ENCODE measurements at places on chromosomes 1 and 21.

GRCh38 chr21:41627428-41627827 lies 119.5 kb upstream of the TMPRSS2 start:
- no peak overlapping the region for H3K27ac ChIP-seq
- no peak for DNase-seq
- peaks cover 16% of the 10 kb centered on the region for H3K4me1 ChIP-seq
- no peaks in the 10 kb centered on the region for H3K36me3 ChIP-seq

- no peak for DNase-seq
- H3K27me3 ChIP-seq: no peaks in the 10 kb centered on the region
- no peaks in the 10 kb centered on the region for H3K36me3 ChIP-seq
- no peaks in the 10 kb centered on the region for H3K4me1 ChIP-seq
These were observed 11.6 kb upstream of the CD46 start for GRCh38 chr1:207740207-207740606.

DNA sequence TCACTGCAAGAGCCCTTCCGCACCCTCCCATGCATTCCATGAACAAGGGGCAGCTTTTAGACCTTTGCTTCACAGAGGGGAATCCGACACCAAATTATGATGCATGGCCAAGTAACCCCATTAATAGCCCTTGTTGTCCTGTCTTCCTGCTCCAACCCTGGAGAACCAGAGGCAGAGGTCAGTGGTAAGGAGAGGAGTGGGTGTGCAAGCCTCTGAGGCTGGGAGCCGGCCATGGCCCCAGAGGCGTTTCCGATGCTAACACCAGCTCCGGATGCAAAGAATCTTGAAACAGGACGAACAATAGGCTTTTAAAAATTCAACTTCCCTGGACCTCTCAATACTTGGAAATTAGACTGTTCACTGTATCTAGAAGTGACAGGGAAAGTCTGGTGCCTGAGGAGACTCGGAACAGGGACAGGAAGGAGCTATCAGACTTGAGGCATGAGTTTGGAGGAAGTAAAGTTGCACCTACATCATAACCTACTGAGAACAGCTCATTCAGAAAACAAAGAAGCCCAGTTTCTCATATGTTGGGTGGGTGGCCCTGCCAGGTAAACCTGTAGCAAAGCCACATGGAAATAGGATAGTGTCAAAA lies 101.2 kb upstream of the ERG start:
- no peaks in the 10 kb centered on the region for H3K4me1 ChIP-seq
- H3K36me3 ChIP-seq: no peaks in the 10 kb centered on the region
- H3K4me3 ChIP-seq: no peak overlapping the region
- H3K27ac ChIP-seq: no peak overlapping the region
- DNase-seq: no peak

DNA sequence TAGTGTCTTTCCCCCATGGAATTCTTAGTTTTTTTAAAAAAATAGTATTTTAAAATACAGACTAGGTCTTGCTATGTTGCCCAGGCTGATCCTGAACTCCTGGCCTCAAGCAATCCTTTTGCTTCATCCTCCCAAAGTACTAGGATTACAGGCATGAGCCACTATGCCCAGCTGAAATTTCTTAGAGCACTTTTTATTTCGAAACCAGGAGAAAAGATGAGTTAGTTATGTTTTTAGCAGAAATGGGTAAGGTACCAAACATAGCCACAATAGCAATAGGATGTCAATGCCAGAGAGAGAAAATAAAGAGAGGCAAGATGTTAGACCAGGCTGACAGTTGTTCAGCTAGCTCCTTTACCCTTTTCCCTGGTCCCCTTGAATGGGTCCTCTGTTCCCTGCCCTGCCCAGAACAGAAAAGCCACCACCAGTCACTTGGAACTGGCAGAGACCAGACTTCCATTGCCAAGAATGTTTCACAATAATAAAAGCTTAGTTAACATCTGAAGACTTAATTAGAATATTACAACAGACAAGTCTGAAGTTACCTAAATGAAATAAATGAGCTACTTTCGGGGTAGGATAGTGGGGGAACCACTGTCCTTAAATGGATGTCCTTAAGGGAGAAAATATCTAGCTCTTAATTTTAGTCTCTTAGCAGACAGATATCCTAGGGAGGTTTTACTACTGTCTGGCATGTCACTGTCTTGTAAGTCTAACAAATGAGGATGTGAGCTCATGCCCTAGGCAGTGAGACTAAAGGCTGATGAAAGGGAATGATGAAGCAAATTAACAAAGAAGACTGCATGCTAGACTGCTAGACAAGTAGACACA lies 54.3 kb downstream of the ABL2 start:
- no peak overlapping the region for H3K27ac ChIP-seq
- no peaks in the 10 kb centered on the region for H3K27me3 ChIP-seq
- H3K36me3 ChIP-seq: no peaks in the 10 kb centered on the region
- H3K4me1 ChIP-seq: no peaks in the 10 kb centered on the region

DNA sequence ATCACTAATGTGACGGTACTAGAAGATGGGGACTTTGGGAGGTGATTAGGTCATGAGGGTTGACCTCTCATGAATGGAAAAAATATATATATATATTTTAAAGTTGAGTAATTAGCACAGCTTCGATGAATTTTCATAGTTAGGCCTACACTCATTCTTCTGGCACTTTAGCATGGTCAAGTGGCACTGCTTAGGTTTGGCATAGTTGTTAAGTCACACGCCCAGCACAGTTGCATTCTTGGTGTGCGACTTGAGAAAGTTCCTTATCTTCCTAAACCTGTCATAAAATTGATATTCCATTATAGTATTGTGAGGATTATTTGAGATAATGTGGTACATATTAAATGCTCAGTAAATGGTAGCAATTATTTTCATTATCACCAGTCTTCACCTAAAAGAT lies 47.7 kb downstream of the MAN1A2 start:
- H3K4me1 ChIP-seq: no peaks in the 10 kb centered on the region
- H3K36me3 ChIP-seq: peaks cover 16% of the 10 kb centered on the region
- no peaks in the 10 kb centered on the region for H3K27me3 ChIP-seq
- no peak overlapping the region for H3K27ac ChIP-seq
- DNase-seq: no peak

DNA sequence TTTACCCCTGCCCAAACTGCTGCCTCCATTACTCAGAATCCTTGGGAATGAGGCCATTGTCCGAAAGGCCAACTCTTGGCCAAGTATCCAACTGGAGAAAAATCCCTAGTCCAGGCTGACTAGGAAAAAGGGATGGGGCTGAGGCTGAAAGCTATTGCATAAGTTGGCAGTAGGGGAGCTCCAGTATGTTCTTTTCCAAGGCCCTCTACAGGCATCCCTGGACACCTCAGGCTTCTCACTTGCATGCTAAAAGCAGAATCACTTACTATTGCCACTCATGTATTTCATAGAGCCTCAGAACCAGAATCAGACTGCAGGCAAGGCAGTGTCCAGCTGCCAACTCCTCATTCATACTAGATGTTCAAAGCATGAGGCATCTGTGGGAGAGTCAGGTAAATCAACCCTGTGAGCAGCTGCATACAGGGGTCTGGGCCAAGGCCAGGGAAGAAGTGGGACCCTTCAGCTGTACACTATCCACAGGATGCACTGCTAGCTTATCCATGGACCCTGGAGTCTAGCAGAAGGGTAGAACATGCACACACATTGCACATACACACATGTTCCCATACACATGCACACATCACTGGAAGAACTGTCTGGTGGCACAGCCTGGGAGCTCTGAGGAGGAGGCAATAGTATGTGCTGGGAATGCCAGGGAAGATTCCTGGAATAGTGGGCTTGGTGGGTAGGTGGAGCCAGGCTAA lies 195.3 kb downstream of the C1orf94 start:
- no peak overlapping the region for H3K4me3 ChIP-seq
- H3K4me1 ChIP-seq: no peaks in the 10 kb centered on the region
- peaks cover under 1% of the 10 kb centered on the region for H3K27me3 ChIP-seq
- H3K36me3 ChIP-seq: no peaks in the 10 kb centered on the region
- H3K27ac ChIP-seq: no peak overlapping the region

DNA sequence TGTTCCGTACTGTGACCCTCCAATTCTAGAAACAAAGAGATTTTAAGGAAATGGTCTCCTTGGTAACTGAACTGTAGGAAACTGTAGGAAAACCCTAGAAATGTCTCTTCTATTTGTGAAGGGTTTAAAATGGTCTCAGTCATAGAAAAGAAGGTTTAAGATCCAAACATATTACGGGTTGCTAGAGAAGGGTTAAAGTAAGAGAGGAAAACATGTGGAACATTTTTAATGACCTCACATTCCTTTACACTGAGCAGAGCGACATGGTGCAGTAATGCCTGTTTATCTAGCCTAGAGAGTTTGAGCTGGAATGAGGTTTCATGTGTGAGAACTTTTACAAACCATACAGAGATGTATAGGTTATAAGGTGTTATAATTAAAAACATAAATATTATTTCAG lies 36.9 kb upstream of the C1orf105 start:
- H3K27ac ChIP-seq: no peak overlapping the region
- H3K36me3 ChIP-seq: no peaks in the 10 kb centered on the region
- peaks cover 20% of the 10 kb centered on the region for H3K4me1 ChIP-seq
- H3K27me3 ChIP-seq: no peaks in the 10 kb centered on the region
- H3K4me3 ChIP-seq: no peak overlapping the region
- DNase-seq: no peak

- H3K4me1 ChIP-seq: no peaks in the 10 kb centered on the region
- peaks cover 27% of the 10 kb centered on the region for H3K36me3 ChIP-seq
These were observed 17.0 kb downstream of the AGT start for GRCh38 chr1:230696722-230697437.

DNA sequence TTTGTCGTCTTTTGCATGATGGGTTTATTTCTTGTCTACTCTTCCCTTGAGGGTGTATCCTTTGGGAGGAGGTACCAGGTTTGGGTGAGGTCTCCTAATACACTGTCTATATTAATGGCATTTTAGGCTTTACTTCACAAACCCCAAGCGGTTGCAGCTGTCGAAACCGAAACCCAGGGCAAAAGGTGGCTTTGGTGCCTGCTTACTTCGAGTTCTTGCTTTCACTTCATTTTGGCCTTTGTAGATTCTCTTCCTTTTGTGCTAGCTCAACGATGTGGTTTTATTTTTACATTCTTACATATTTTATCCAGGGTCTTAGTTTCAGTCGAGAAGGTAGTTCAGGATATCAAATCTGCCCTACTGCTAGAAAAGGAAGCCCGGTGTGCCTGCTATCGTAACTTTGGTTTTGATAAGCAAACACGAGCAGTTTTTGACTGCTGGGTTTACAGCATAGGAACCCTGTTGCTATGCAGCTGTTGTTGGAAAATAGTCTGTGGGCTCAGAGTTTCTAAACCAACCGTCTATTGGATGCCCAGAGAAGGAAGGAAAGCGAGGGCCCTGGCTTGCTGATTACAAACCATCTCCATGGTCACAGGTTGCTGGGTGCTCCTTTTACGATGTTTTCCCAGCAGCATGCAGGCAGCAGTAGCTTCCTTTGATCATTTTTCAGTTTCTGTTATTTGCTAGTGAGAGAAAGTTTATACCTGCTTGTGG lies 9.8 kb upstream of the TSPAN2 start:
- no peaks in the 10 kb centered on the region for H3K36me3 ChIP-seq
